ENCODE measurements at places on chromosomes 13 and 19. TPM values are rescaled to one million over a fixed set of nuclear protein-coding genes. Genes with fewer than 3 reads are reported as not detected.

- no peak for DNase-seq
These were observed 50.2 kb downstream of the CPAMD8 start for GRCh38 chr19:16976446-16976845.

DNA sequence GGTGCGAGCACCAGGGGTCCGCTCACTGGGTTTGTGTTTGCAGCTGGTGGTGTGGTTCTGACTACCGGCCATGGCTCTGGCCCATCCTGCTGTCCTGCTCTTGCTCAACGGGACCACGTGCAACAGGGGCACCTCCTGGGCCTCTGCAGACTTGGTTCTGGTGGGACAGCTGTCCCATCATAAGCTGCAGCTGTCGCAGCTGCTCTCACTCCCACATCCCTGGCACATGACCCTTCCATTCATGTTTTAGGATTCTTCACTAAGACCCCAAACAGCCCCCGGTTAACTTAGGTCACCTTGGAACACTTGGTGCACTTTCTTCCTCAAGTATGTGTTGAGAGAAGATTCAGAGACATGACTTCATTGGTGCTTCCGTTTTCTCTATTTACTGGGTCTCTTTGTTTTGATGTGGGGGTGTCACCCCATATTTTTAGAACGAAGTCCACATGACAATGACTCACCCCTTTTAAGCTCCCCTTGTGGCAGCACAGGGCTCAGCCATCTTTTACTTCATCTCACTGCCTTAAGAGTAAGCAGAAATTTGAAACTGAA, 68.4 kb upstream of the ARHGEF7 start:
- no peak for DNase-seq

GRCh38 chr19:29378543-29379080, 147.2 kb upstream of the VSTM2B start:
- DNase-seq: no peak

- no peak for DNase-seq
These were observed 46.2 kb downstream of the MYO9B start for GRCh38 chr19:17121736-17122293.

DNA sequence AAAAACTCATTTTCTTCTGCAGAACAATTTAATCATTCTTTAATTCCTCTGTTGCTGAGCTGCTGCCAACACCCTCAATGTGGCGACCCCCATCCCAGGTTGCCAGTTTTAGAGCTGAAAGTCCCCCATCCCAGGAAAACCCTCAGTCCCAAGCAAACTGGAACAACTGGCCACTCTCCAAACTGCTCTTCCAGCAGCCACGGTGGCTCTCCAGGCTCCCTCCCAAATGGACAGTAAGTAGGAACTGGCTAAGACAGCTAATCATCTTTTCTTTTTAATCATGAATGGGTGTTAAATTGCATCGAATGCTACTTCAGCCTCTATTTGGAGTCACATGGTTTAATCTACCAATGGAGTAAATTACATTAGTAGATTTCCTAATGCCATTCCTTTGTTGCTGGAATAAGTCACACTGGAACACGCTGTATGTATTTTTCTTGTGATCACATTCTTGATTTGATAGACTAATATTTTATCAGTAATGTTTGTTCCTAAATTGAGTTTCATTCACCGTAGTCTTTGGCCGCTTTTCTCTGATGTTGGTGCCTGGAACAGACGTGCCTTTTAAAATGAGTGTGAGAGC, 33.7 kb upstream of the VSTM2B start:
- no peak for DNase-seq

DNA sequence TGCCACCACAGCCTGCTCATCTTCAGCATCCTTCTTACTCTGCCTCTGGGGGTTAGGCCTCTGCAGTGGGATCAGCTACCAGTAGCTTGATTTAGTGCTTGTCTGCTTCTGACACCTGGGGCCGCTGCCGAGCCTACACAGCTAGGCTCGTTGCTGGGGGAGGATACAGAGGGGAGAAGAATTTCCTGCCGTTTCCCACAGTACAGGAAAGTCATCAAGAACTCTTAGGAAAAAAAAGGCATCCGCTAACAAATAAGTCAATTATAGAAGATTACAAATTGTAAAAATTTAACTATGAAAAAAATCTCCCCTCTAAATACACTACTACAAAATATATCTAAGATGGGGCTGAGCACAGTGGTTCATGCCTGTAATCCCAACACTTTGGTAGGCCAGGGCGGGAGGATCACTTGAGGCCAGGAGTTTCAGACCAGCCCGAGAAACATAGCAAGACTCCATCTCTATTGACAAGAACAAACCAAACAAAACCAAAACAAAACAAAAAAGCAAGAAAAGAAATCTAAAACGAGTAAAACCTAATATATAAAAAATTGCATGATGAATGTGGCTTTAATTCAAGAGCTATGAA, 26.7 kb downstream of the LATS2 start:
- DNase-seq: no peak

GRCh38 chr13:108950333-108951010, 321.1 kb downstream of the MYO16 start:
- no peak for DNase-seq

DNA sequence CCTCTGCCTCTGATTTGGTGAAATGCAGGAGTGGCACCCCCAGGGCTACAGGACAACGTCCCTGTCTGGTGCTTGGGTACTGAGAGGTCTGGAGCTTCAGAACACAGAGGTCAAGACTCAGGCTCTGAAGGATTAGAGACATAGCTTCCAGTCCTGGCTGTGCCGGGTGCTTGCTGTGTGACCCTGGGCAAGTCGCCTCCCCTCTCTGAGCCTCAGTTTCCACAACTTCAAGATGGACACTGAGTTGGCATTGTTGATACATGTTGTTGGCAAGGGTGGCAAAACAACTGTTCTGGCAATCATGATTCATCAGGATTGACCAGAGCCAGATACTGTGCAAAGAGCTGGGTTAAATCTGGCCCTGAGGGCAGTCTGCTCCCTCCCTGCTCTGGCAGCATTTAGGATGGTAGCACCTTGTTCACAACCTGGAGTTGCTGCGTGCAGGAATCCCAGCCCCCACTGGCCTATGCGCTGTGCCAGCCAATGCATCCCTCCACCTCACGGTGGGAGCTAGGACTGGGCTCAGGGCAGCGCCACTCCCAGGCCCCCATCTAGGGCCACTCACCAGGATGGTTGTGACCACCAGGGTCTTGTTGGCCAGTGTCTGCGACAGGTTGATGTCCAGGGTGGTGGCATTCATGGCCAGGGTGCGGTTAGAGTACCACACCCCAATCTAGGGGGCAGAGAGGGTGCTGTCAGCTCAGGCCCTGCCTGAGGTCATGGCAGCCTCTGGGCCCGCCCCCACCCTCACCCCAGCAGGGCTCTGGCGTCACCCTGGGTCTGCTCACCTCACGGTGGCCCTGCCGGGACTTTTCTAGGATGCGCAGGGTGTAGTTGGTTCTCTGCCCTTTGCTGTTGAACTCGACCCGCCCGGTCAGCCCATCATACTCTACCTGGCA, 16.7 kb downstream of the GRIK5 start:
- DNase-seq: no peak

DNA sequence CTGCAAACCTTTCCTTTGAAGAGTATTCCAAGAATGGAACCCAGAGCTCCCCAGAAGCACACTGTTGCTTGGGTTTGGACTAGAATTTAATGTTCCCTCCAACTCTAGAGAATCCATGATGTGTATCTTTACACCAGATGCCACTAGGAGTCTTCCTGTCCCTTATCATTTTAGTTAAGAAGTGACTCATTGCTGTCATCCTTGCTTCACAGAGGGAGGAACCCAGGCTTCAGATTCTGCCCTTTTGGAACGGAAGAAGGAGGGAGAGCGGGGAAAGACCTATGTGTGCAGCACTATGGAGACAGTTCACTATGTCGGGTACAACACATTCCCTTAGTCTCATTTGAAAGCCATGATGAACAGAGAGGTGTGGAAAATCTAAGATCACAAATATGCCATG, 2.1 kb upstream of the ATP12A start:
- DNase-seq: no peak

DNA sequence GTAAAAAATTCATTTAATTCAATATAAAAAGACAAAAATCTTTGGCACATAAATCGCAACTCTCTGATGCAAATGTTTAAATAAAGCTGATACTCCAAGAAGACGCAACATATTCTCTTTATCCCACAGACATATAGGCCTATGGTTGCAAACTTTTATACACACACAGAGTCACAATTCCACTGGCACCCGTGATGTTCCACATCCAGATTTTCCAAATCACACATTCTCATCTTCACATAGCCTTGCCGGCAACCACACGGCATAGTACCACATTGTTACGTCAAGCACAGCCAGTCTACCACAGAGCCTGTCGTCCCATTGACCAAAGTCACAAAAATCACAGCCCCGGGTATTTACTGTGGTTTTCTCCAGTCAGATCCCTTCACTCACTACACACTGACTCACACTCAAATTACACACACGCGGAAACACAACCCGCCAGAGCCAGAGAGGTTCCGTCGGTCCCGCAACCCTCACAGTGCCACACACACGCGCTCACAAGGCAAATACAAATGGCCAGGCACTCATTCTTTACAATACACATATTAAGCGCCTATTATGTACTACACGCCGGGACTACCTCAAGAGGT, 546 bp upstream of the ZNF546 start:
- peak; percentile 16 for DNase-seq

WDR88 gene
- not detected for total RNA-seq

ZFP28 gene
- total RNA-seq: 6.0 TPM

SOX1 gene
- total RNA-seq: not detected

MVB12A gene
- total RNA-seq: 54.7 TPM

LRFN3 gene
- total RNA-seq: 6.1 TPM

AP2S1 gene
- 111 TPM for total RNA-seq

PLK5 gene
- 0.05 TPM for total RNA-seq

Data from NCI-H460 (cell line).